ENCODE measurements at places on chromosomes 2 and 18.

- no peak for DNase-seq
Observed at GRCh38 chr2:198314559-198315153, 510.3 kb downstream of the PLCL1 start.

DNA sequence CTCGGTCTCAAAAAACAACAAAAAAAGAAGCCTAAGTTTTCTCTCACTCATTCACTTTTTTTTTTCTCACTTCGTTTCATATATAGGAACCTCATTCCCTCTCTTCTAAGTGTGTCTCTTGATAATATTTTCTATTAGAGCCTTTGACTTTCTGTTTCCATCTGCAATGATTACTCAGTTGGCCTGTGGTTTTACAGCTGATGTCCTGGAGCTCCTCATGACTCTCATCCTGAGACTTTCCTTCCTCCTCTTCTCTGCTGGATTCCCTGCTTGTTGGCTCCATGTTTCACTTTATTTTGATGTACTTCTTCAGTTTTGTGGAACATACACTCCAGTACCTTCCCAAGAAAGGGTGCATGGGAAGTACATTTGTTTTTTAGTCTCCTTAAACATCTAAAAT, 154.2 kb upstream of the GATA6 start:
- DNase-seq: no peak

DNA sequence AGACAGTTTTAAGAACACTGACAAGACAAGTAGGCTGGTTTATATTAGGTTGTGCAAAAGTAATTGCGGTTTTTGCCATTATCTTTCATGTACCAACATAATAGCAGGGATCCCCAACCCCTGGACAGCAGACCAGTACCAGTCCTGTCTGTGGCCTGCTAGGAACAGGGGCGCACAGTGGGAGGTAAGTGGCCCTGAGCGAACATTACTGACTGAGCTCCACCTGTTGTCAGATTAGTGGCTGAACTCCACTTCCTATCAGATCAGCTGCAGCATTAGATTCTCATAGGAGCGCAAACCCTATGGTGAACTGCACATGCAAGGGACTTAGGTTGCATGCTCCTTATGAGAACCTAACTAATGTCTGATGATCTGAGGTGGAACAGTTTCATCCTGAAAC, 921.9 kb downstream of the CCDC85A start:
- DNase-seq: no peak

- no peak for DNase-seq
Observed at GRCh38 chr2:96412307-96413258, 77.0 kb downstream of the NCAPH start.

GRCh38 chr2:223225266-223225665, 173.3 kb downstream of the KCNE4 start:
- no peak for DNase-seq

DNA sequence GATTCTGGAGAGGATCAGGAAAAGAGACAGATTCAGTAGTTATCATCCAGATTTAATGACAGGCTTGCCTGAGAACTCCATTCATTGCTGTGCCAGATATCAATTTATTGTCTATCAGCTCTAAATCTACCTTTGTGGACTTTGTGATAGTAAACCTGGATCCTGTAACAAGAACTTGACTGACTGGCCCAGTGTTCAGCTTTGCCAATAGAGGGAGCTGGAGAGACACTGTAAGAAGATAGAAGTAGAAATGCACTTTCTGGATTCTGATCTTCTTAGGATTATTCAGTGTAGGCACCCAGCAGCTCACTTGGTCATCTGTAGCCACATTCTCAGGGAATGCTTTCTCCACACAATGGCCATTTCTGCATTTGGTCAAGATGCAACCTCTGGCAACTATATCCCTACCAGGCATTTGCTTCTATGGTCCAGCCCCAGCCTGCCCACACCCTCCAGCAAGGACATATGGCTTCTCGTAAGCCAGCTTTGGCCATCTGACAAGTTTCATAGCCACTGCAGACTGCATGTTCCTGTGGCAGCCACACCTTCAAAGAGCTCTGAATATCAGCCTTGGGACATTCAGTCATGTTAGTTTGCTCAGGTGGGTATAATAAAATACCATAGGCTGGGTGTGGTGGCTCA, 6.1 kb upstream of the SERPINB8 start:
- no peak for DNase-seq

DNA sequence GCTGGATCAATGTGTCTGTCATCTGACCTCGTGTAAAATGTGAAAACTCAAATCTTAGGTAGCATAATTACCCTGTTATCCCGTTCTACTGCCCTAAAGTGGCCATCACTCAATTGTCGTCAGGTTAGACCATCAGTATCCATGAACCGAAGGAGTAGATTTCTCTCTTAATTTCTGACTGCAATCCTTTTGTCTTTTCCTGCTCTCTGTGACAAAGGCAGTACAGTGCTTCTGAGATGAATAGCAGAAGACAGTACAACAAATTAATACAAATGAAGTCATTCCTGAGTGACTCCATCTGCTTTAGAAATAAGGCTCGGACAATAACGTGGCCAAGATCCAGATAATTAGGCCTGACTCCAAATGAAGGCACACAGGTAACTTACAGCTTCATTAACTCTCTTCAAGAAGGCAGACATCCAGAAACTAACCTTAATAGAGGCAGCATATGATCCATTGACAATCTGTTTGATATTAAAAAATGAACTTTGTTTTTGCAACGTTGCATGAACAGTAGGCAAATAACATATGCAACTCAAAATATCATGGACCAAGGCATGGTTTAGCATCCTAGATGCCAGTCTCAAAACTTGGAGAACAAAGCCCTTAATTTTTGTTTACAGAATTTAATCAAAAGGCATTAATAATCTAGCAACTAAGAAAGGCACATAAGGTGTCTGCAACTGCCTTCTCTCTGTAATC, 96.7 kb upstream of the CDH20 start:
- no peak for DNase-seq

DNA sequence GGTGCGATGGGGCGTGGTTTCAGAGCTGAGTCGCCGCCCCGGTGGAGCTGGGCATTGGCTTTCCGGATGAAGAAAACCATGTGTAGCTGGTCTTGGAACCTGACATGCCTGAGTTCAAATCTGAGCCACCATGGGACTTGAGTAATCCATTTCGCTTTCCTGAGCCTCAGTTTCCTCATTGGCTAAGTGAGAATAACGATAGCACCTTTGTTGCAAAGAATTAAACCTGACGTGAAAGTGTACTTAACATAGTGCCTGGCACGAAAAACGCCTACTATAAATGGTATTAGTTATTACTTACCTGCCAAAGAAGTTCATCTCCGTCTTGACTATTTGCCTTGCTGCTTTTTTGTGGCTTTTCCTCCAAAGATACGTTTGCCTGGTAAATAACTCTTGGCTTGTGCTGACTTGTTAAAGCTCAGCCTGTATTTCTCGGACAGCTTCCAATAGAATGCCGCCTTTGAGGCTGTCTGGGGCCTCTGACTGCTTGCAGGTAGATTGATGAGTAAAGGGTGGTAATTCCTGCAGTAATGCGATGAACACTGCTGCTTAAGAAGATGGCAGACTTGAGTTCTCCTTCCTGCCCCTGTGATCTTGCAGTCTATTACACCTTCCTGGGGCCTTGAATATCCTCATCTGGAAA, 1.3 kb downstream of the CDCA7 start:
- no peak for DNase-seq

DNA sequence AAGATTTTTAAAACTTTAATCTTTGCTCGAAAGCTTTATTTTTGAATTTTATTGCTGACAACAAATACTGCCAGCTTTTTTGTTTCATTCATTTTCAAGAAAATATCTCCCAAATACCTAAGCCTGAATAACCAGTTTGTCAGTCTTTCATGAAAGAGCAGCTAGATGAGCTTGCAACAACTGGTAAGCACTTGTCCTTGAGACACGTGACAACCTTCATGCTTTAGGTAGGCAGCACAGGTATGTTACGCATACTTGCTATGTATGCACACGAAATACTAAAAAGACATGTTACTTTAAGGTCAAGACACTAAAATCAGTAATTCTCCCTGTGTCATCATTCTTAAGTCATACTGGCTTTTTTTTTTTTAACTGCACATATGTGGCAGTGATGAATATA, 12.3 kb downstream of the CEBPZ start:
- DNase-seq: no peak

GRCh38 chr2:236663287-236664101, 93.9 kb downstream of the ACKR3 start:
- no peak for DNase-seq

DNA sequence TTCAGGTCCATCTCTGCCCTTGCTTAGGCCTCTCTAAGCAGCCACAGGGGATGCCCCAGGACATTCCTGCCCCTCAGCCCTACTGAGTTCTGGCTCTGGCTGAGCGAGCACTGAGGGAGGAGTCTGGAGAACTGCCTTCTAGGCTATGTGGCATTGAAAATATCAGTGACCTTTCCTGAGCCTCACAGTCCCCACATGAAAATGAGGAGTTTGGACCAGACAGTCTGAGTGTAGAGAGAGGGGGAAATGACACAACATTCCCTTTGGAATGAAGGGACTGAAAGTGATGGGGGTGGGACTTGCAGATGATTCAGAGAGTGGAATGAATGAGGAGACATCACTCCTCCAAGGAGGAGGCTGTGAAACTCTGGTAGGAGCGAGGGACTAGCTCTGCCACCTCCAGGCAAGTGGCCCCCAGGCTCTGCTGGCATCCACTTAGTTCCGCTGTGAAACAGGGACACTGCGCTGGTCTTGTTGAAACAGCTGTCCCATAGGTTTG, 8.0 kb downstream of the TNS1 start:
- DNase-seq: no peak

DNA sequence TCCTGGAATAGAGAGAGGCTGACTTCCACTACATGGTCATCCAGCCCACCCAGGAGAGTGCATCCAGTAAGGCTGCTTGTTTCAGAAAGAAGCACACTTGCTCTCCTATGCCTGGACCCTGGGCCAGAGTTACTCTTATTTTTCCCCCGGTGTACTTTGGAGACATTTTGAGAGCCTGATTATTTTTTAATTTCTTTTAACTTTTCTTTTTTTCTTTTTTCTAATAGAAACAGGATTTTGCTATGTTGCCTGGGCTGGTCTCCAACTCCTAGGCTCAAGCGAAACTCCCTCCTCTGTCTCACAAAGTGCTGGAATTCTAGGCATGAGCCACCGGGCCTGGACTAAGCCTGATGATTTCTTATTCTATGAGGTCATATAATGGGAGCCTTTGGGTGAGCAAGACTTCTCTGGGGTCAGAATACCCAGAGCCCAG, 62.2 kb downstream of the RPL37A start:
- no peak for DNase-seq

- DNase-seq: no peak
Observed at GRCh38 chr18:39191931-39192330, 1626.3 kb upstream of the CELF4 start.

DNA sequence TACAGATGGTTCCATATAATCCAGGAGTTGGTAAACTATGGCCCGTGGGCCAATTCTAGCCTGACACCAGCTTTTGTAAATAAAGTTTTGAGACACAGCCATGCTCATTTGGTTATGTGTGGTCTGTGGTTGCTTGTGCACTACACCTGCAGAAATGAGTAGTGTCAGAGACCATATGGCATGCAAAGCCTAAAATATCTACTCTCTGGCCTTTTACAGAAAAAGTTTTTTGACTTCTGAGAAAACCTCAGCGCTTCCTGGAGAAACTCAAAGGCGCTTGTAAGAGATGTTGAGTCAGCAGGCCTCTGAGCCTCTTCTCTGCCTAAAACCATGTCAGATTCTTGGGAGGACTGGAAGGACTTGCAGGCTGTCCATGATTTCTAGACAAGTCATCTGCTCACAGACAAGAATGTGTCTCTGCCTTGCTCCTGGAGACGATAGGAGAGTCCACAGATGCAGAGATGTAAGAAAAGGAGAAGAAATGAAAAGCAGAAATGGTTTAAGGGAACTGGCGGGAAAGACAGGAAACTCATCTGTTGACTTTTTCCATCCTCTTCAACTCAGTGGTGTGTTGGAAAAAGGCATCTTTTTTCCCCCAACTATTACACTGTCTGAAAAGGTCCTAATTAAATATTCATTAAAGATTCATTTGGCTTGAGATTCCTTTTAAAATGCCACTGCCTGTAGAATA, 5.2 kb downstream of the TTC39C start:
- no peak for DNase-seq

Data from stimulated activated CD8-positive, alpha-beta memory T cell treated with anti-CD3 and anti-CD28 coated beads, Interleukin-7, amount 100 ng/mL, for 24 hours (primary cell).